COLO829 (cell line): ENCODE measurements at places on chromosomes 11 and 22.

DNA sequence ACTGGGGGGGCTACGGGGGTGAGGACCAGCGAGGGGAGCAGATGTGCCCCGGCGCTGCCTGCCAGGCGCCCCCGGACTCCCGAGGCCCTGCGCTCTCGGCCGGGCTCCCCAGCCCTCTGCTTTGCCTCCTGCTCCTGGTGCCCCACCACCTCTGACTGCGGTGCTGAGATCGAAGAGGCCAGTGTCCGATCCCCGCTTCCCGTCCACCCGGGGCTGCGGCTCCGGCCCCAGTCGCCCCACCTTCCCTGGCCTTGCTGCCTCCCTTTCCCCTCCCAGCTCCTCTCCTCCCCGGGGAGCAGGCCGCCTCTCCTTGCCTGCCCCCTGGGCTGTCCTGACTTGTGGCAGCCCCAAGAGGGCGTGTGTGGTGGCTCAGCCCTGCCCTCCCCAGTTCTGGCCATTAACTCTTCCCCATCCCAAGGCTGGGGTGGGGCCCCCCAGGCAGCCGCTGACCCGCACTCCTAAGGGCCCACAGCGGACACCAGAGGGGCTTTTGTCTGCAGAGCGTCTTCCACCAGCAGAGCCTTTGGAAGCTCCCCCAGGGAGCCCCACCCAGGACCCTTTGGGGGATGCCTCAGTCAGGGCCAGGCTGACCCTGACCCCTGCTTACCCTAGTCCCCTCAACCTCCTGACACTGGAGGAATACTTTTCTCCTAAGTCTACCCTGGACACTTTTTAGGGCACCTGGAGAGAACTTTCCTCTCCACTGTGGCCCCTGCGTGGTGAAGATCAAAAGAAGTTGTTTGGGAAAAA lies 16.6 kb downstream of the RTN4RL2 start:
- DNase-seq: no peak

DNA sequence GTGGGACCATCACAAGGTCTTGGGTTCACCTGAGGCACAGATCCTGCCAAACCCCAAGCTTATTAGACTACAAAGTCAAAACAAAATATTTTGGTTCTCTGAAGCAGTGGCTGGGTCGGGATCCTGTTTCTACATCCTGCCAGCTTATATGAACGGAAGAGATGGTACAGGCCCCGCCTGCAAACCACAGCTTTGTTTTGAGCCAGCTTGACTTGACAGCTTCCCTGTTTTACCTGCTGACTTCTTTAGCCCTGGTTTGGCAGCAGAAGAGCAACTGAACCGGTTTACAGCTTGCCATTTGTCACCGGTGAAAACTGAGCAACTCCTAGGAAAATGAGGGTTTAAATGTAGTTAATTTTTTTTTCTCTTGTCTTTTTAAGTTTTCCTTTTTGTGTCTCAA lies 11.4 kb downstream of the PACS1 start:
- DNase-seq: no peak

DNA sequence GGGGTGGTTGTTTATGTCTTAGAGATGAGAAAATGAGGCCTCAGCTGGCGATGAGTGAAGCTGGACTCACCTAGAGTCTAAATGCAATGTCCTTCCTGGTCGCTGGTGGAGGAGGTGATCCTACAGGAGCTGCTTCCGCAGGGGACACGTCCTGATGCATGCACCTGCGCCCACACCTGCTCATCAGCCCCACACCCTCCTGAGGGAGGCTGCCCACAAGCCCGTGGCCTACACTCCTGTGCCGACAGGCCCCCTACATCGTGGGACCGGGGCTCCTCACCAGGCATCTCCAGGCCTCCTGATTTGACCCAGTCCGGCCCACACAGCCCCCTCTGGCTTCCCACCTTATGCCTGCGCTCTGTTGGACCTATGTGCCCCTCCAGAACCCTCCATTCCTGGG lies 857.2 kb downstream of the TBC1D22A start:
- DNase-seq: no peak

GRCh38 chr11:3207526-3208189 lies 11.0 kb downstream of the MRGPRG start:
- DNase-seq: no peak

DNA sequence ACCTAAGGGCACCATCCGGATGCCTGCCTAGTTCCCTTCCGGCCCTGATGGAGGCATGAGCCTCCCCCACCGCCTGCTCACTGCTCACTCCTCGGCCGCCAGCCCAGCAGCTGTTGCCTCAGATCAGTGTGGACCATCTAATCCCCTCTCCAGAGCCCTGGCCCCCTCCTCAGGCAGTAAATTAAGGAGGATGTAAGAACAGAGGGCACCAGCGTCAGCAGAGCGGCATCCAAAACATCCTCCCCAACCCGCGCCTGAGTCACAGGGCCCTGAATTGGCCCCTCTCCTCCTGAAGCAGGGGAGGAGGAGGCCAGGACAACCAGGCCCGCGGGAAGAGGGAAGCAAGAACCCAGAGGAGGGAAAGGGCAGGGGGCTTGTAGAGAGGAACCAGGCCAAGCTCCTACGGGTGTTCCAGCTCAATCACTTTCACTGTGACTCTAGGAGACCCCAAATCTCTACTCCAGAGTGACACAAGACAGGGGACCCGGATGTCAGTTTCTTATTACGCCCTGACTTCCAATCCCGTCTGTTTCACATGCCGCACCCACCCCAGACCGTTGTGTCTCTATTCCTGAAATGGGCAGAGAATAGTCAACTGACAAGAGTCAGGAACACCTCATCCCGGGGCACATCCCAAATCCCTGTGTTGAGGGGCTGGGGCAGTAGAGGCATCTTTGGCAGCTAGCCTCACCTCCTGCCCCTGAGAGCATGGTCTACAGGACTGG lies 31.3 kb upstream of the MYOD1 start:
- DNase-seq: no peak

DNA sequence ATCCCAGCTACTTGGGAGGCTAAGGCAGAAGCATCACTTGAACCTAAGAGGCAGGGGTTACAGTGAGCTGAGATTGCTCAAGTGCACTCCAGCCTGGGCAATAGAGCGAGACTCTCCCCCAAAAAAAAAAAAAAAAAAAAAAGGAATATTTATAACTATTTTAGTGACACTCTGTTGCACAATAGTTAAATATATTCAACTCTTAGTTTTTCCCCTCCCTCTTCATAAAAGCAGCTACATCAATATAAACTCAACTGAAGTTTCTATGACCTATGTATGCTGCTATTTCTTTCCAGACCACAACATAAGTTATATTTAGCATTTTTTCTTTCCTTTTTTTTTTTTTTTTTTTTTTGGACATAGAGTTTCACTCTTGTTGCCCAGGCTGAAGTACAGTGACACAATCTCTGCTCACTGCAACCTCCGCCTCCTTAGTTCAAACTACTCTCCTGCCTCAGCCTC lies 19.2 kb downstream of the CELF1 start:
- no peak for DNase-seq

DNA sequence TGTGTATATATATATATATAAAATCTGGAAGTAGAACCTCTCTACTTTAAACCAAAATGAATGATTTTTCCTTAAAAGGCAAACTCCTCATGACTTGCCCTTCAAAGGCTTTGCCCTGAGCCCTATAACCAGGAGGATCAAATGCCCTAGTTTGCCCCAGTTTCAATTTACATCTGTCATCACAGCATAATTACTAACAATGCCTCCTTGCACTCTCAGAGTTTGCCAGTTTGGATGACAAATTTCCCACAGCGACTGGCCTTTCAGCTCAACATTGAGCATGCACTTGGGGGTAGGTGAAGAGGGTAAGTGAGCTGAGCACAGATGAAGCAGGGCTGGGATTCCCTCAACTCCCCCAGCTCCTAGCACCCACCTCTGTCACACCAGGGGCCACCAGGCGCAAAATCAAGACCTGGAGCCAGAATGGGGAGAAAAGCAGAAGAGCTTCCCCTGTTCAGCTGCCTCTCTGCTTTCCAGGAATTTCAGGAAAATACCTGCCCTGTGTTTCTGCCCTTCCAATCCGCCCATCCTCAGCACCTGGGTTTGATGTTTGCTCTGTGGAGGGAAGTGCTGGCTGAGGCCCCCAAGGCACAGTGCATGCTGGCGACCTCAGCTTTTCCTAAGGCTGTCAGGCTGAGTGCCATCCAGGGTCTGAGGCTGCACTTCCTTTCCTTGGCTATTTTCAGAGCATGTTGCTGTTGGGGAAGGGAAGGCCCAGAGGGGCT lies 67.5 kb downstream of the ADAMTS15 start:
- DNase-seq: no peak

GRCh38 chr11:57116654-57117053 lies 65.1 kb upstream of the LRRC55 start:
- DNase-seq: peak; percentile 65

DNA sequence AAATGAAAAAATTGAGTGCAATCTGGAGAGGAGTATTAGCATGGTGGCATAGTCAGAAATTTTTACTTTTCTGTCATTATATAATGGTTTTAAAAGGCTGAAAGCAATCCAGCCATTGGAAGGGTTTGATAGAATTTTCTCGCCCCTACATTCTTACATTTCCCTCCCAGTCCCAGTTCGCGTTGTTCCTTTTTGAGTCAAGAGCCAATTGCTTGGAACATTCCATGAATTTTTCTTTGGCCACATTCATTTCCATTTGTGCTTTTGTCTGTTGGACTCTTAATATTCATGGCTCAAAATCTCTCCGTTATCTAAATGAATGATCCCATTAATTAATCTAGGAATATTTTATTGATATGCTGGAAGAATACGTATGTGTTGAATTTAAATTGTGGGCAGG lies 66.0 kb downstream of the GRK3 start:
- no peak for DNase-seq

DNA sequence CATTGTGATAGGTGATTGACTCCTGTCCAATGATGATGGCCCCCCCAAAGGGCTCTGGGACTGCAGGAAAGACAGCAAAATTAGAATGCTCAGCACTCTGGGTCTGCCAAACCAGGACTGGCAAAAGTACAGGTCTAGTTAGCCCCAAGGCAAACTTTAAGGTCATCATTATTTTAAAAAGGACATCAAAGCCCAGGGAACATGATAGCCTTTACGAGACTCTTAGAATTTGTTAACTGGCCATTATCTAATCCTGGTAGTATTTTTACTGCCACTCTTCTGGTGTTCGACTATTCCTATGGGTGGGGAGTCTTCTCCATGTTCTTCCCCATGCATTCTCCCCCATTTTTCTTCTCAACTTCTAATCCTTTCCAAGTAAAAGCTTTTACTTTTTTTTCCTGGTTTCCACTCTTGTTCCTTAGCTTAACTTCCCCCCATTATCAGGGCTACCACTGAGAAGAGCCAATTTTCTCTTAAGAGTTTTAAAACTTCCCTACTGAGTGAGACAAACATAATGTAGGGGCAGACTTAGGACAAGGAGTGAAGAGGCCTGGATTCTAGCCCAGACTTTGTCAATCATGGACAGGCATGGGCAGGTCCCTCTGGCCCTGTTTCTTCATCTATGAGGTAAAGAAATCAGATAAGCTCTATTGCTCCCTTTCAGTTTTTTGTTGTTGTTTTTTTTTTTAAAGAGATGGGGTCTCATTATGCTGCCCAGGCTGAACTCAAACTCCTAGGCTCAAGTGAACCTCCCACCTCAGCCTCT lies 7.1 kb downstream of the DDB1 start:
- DNase-seq: no peak

DNA sequence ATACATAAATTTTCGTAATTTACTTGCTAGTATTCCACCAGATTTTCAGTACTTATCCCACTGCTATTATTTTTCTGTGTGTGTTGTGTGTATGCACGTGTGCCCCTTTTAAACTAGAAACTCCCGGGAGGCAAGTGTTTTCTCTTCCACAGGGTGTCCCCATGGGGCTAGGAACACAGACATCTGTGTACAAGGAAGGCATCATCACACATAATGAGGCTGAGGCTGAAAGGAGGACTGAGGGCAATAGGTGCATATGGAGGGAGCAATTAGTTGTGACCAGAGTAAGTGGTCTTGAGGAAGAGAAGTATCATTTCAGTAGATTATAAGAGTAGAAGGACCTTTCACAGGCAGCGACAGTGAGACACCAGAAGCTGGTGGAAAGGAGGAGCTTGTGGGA lies 2.1 kb upstream of the DPAGT1 start:
- DNase-seq: no peak

DNA sequence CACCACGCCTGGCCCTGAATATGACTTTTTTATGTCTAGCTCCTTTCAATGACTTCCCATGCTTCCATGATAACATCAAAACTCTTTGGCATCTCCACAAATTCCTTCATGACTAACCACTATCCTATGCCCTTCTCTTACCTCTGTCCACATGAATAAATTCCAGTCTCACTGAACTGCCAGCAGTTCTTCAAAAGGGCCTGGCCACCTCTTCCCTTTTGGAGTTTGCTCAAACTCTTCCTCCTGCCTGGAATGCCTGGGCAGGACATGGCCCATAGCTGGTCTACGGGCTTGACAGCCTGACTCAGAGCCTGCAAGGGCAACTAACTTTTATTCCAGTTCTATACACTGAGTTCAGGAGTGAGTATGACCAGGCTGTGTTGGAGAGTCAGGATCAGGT lies 41.8 kb upstream of the ZBTB16 start:
- DNase-seq: no peak
